ENCODE measurements at places on chromosomes 12 and 14.

DNA sequence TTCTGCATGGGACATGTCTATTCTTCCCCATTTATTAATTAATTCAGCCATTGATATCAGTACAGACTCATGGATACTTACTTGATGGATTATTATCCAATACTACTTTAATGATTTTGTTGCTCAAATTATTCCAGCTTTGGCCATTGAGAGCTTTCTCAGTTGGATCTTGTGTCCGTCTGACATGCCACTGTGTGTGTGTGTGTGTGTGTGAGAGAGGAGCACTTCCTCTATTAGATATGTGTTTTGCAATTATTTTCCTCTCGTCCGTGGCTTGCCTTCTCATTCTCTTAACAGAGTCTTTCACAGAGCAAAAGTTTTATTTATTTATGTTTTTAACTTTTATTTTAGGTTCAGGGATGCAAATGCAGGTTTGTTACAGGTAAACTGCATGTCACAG is 194.2 kb downstream of the ADGRD1 start:
- no peak for DNase-seq

DNA sequence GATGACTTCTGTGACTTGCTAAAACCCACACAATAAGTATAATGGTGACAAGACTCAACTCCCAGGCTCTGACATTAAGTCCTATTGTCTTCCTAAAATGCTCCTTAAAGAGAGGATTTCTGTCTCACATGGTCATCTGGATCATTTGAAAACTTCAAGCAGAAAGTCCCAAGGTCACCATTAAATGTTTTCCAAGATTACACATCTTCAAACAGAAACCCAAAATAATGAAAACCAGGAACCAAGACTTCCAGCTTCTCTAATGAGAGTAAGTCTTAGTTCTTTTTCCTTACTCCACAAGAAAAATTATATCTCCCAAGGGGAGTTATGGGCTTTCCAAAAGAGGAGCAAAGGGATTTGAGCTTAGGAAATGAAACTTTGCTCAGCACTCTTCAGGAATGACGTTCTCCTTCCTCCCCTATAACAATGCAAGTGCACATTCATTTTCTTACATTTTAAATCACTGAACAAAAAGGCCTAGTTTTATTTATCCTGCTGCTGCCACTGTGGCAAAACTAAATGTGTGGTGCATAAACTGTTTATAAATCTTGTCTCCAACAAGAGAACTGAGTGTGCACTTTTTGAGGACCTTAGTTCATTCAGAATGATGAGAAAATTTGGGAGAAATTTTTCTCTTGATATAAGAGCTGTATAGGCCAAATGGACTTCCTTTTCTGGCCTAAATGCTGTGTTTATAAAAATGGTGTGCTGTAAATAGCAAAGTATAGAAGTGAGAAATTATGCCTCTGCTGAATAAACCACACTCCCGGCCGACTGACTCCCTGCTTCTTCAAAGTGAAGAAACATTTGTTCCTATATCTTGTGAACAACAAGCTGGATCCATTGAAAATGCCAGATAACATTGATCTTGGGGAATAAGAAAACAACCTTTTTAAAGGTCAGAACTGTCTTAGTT is 148.4 kb upstream of the PLEKHG7 start:
- no peak for DNase-seq

GRCh38 chr14:34582117-34582680 is 42.7 kb upstream of the EAPP start:
- no peak for DNase-seq

DNA sequence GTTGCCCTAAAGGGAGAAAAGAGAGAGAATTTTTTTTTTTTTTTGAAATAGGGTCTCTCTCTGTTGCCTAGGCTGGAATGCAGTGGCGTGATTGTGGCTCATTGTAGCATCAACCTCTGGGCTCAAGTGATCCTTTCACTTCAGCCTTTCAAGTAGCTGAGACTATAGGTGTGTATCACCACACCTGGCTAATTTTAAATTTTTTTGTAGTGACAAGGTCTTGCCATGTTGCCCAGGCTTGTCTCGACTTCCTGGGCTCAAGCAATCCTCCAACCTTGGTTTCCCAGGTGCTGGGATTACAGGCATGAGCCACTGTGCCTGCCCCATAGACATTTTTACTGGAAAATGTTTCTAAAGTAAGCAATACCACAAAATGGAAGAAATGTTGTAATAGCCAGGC is 36.8 kb downstream of the YARS2 start:
- no peak for DNase-seq

DNA sequence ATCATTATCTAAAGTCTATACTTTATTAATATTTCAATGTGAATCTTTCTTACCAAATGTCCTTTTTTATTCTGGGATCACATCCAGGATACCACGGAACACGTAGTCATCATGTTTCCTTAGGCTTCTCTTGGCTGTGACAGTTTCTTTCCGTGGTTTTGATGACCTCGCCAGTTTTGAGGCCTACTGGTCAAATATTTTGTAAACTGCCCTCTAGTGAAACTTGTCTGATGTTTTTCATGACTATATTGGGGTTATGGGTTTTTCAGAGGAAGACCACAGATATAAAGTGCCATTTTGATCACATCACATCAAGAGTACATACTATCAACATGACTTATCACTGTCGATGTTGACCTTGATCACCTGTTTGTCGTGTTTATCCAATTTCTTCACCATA is 14.1 kb upstream of the SERPINA6 start:
- DNase-seq, result no peak

- no peak for DNase-seq
Measured at GRCh38 chr12:100758083-100758482, 36.5 kb upstream of the ANO4 start.

GRCh38 chr12:91763654-91764370 is 381.8 kb downstream of the BTG1 start:
- DNase-seq, result no peak

DNA sequence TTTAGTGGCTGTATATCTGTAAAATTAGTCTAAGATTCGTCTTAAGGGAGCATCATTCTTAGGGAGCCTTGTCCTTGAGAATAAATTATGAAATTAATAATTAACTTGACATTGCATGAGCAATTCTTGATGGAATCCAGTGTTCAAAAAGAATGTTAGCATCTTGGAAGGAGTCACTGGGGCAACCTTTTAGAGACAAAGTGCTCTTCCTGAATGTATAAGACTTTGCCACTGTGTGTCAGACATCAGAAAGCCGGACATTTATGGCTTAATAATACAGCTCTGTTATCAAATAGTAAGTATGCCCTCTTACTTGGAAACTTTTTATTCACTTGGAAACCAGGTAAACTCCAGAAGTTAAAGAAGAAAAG is 83.3 kb downstream of the CCER1 start:
- no peak for DNase-seq

DNA sequence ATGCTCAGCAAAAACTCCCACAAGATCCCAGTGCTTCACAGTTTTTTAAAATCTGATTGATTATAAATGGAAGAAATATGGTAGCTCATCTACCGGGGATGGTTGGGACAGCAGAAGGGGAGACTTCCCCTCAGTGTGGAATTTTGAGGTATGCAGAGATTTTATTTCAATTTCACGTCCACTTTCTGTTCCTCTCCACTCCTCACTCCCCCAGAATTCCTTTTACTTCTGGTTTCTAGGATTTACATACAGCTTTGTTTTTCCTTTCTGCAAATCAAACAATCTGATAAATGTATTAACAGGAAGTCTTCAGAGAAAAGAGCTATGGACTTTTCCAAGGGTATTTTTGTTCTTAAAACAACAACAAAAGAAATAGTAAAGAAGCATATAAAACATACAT is 181.5 kb upstream of the ARHGAP5 start:
- no peak for DNase-seq

DNA sequence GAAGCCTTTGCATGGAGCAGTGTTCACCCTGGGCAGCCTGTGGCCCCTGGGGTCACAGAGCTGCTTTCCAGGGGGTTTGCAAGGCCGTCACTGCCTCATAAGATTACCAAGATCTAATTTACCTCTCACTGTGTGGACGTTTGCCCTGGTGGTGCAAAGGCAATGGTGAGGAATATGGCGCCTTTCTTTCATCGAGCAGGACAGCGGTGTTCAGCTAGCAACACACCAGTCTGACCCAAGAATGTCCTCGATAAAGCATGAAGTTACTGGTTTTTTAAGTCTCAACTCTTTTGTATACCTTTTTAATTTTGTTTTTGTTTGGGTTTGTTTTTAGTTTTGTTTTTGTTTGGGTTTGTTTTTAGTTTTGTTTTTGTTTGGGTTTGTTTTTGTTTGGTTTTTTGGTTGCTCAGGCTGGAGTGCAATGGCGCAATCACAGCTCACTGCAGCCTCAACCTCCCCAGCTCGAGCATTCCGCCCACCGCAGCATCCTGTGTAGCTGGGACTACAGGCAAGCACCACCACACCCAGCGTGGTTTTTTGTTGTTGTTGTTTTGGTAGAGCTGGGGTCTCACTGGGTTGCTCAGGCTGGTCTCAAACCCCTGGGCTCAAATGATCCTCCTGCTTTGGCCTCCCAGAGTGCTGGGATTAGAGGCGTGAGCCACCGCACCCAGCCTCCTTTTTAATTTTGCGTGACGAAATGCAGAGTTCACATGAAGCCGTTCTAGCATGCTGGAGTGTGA is 57.9 kb downstream of the PPP2R5C start:
- peak; percentile 52 for DNase-seq

- no peak for DNase-seq
Measured at GRCh38 chr12:51848326-51848727, at the start of gene FIGNL2. Gene FIGNL2 (minus strand): TSS chr12:51848718. CDS start chr12:51822413, 26,305 bp downstream.

GRCh38 chr12:74285773-74286172 is 251.9 kb upstream of the ATXN7L3B start:
- DNase-seq, result no peak

- no peak for DNase-seq
Measured at GRCh38 chr12:83793616-83794015, 1106.9 kb downstream of the TMTC2 start.

GRCh38 chr14:32254952-32255679 is 52.0 kb upstream of the RNU6-8 start:
- DNase-seq, result no peak

GRCh38 chr12:132601171-132601883 is 9.1 kb downstream of the LRCOL1 start:
- no peak for DNase-seq

GRCh38 chr12:62730649-62731048 is 204.3 kb downstream of the PPM1H start:
- DNase-seq, result no peak

- no peak for DNase-seq
Measured at GRCh38 chr12:4768341-4768740, 48.1 kb downstream of the GALNT8 start.

GRCh38 chr14:106790189-106791036 is 1264.0 kb downstream of the TMEM121 start:
- DNase-seq, result peak; percentile 26

GRCh38 chr12:11321980-11322379 is 11.7 kb upstream of the PRB4 start:
- no peak for DNase-seq

DNA sequence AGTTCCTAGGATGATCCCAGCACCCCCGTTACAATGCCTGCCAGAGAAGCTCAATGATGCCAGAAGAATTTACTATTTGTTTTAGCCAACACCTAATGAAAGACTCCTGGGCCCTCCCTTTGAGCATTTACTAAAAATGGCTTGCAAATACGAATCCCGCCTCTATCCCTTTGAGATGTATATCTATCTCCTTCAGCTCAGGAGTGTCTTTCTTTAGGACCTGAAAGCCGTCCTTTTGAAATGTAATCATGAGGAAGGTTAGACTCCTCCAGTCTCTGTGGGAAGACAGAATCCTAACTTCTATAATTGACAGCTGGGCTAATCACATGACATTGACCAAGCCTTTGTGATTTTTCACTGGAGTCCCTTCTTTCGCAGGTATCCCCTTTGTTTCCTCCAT is 19.2 kb upstream of the DYNC1H1 start:
- no peak for DNase-seq

- no peak for DNase-seq
Measured at GRCh38 chr14:54638135-54638446, 71.2 kb downstream of the SAMD4A start.

DNA sequence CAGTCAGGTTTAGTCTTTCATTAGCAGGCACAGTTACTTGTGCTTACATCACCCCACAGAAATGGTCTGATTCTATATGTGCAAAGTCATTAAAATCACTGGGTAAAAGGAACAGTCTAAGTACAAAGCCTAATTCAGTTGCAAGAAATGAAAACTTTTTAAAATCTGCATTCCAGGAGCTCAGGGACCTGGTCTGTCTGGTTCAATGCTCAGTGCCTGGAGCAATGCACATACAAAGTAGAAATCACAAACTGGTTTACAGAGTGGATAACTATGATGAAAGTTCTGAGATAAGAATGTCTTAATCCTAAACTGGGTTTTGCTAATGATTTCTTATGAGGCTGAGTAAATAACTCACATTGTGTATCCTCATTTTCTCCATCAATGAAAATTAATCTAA is 28.7 kb downstream of the LMNTD1 start:
- DNase-seq, result no peak

DNA sequence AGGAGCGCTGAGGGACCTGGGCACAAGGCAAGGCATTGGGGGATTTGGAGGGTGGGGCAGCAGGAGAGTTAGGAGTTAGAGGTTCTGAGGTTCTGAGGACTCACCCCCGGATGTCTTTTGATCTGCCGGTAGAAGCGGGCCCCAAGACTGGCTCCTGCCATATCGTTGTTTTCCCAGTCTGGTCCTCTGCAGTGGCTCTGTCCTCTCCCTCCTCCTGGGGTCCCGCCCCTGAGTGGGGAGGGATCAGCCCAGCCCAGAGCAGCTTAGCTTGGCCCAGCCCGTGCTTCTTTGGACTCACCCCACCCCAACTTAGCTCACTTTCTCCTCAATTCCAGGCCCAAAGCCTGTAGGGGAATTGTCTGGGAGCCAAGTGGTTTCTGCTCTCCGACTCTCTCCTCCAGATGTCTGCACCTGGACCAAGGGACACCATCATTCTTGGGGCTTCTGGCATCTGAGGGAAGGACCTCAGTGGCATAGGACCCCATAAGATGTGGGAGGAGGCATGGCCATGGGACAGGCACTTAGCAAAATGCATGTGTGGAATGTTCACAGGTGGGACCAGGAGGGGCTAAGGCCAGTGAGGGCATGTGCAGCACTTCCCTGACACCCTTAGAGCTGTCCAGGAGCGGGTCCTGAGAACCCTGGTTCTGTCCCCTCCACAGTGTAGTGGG is 7.5 kb downstream of the SHMT2 start:
- DNase-seq, result no peak

GRCh38 chr12:131783915-131784541 is 44.2 kb upstream of the MMP17 start:
- DNase-seq, result no peak

DNA sequence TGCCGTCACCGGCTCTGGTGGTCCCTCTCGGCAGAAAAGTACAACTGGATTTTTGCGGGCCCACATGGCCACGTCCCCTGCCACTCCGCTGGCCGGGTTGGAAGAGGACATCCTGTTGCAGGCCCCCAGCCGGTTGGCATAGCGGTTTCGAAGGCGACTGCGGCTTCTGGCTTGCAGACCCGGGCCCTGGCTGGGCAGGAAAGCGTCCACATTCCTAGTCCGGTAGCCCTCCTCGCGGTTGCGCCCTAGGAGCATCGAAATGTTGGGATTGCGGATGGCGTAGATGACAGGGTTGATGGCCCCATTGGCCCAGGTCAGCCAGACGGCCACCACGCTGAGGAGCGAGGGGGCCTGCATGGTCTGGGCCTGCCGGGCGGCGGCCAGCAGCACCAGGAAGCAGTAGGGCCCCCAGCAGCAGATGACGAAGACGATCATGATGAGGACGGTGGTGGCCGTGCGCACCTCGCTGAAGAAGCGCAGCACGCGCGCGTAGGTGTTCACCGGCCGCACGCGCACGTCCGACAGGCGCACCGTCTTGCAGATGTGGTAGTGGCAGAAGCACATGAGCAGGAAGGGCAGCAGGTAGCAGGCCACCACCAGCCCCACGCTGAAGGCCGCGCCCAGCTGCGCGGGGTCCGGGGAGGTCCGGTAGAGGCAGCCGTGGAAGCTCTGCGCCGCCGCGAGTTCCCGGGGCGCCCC is 1.2 kb downstream of the GPR135 start:
- DNase-seq, result no peak
